ENCODE measurements at places on chromosomes 6 and 20.

- DNase-seq, result no peak
Measured at GRCh38 chr6:167730441-167730840, 96.3 kb upstream of the AFDN start.

- DNase-seq, result no peak
Measured at GRCh38 chr20:33677991-33678702, 3.9 kb upstream of the NECAB3 start.

DNA sequence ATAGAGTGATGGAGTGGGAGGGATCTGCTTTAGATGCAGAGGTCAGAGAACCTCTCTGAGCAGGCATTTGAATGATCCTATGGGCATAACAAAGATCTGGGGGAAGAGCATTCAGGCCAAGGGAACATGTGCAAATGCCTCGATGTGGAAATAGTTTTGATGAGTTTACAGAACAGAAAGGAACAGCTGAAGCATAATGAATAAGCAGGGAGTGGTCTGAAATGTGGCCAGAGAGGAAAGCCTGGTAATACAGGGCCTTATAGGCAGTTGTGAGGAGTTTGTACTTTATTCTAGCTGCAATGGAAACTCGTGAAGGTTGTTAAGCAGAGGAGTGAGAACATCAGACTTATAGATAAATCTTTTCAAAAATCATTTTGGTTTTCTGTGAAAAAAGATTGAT, 33.0 kb upstream of the ME1 start:
- DNase-seq, result no peak

GRCh38 chr6:53437557-53438202, 88.9 kb upstream of the ELOVL5 start:
- peak; percentile 14 for DNase-seq

GRCh38 chr6:84871925-84872324, 107.5 kb upstream of the TBX18 start:
- no peak for DNase-seq

DNA sequence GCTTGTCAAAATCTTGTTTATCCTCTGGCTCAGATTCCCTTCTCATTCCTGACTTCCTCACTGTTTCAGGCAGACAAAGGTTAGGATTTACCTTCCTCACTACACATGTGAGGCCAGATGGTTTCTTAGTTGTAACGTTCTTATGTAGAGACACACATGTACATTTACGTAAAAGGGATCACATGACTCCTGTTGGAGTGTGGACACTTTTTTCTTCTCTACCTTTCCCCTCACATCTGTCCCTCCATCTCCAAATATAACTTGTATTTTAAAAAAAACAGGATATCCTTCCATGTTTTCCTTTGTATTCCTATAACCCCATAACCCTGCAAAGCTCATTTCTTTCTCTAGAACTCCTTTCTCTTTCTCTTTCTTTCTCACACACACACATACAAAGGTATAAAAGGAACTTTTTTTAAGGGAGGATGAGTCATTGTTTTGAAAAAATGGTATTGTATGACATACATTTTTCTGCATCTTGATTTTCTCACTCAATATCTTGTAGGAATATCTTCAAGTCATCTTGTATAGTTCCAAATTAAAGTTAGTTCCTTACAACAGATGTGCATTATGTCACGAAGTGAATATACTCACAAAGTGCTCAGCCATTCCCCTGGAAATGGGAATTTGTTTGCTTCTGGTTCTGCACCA, 78.2 kb upstream of the SULF2 start:
- DNase-seq, result no peak

DNA sequence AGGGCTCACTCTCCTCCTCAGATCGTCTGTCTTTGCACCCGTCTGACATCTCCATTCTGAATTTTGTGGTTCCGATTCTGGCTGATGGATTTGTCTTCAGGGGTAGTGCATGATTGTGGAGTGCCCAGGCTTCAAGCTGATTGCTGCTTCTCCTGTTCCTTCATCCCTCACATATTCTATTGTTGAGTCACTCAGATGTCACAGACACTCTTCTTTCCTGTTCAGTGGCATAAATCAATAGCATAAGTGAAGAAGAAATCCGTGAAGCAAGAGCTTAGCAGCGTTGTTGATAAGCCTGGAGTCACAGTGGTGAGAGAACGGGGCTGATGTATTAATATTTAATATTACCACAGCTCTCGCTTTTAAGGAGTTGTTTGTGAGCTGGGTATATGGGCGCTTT, 152.5 kb downstream of the MTHFD1L start:
- DNase-seq, result no peak

DNA sequence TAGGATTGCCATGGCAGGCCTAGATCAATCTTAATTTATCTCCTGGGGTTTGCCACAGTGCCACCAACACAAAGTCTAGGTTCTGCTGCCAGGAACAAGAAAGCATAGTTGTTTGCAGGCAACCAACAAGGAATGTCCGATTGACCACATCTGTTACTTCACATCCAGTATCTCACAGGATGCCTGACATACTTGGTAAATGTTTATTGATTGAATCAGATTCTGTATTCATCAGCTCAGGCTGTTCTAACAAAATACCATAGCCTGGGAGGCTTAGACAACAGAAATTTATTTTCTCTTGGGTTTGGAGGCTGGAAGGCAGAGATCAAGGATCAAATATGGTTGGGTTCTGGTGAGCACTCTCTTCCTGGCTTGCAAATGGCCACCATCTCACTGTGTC, 26.3 kb upstream of the MC3R start:
- no peak for DNase-seq

Data from CD4-positive, alpha-beta T cell treated with Interferon gamma for 1 hour (primary cell).